ENCODE measurements at places on chromosomes 3 and 15. TPM values are rescaled to one million over a fixed set of nuclear protein-coding genes. Genes with fewer than 3 reads are reported as not detected.

RBM6 gene
- 58.3 TPM for total RNA-seq

TMCO5A gene
- not detected for total RNA-seq

RTP3 gene
- not detected for total RNA-seq

ACOX2 gene
- 12.8 TPM for total RNA-seq

MASP1 gene
- total RNA-seq, result not detected

GOLGA6A gene
- total RNA-seq, result 0.39 TPM

DNA sequence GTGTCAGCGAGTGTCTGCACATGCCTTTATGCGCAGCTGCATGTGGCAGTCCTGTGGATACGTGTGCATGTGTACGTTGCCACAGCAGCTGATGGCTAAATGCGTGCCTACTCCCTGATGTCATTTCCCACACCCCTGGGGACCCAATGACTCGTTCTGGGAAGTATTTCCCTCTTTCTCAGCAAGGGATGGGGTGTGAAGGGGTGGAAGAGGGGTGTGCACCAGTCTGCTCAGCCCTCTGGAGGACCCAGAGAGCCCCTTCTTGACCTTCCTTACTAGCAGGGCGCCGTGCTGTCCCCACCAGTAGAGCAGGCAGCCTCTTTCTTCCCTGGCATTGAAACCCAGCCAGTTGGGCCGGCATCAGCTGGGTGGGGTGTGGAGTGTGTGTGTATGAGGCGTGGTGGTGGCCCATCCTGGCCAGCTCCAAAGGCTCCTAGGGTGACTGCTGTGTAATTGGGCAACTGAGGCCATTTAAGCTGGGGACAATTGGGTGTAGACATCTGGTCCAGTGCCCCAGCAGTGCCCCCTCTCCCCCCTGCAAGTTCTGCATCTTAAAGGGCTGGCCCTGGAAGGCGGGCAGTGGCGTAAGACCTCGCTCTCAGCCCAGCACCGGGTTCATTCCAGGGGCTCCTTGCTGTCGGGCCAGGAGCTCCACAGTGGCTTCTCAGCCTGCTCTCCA, 19.2 kb downstream of the SNX33 start:
- H3K4me3 ChIP-seq, result peak overlapping the region; percentile 13
- peak overlapping the region; percentile 53 for H3K27ac ChIP-seq
- H3K4me1 ChIP-seq, result peaks cover 53% of the 10 kb centered on the region
- DNase-seq, result peak; percentile 91
- H3K27me3 ChIP-seq, result no peaks in the 10 kb centered on the region

DNA sequence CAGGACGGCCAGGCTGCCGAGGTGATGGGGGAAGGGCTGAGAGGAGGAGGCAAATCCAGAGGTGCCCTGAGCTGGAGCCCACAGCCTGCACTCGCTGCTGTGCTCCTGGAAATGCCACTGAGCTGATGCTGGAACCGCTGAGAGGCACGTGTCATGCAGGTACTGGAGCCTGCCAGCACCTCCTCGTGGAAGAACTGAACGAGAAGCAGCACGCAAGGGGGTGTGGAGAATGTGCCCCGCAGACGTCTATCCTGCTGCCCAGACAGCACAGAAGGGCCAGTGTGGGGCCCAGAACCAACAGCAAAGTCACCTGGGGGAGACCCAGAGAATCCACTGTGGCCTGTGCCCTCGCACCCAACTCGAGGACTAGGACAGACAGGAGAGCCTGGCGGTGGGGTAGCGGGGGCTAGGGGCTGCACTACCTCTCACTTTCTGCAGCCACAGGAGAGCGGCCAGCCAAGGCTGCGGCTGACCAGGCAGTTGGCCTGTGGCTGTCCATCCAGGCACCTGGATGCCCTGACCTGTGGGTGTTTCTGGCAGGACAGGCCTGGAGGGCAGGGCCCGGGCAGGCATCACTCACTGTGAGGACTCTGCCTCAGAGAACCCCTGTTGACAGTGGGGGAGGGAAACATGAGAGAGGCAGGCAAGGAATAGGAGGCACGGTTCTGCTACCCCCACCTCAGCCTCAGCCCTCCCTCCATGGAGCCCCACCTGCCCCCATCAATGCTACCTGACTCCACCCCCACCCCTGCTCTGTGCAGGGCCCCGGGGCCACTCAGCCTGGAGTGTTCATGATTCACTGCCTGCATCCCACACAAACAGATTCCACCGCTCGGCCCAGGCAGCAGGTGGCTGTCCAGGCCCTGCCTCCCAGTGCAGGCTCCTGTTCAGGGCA, 213.1 kb downstream of the TBC1D2B start:
- no peak for DNase-seq
- H3K36me3 ChIP-seq, result no peaks in the 10 kb centered on the region
- no peaks in the 10 kb centered on the region for H3K27me3 ChIP-seq
- no peak overlapping the region for H3K27ac ChIP-seq
- no peaks in the 10 kb centered on the region for H3K4me1 ChIP-seq

DNA sequence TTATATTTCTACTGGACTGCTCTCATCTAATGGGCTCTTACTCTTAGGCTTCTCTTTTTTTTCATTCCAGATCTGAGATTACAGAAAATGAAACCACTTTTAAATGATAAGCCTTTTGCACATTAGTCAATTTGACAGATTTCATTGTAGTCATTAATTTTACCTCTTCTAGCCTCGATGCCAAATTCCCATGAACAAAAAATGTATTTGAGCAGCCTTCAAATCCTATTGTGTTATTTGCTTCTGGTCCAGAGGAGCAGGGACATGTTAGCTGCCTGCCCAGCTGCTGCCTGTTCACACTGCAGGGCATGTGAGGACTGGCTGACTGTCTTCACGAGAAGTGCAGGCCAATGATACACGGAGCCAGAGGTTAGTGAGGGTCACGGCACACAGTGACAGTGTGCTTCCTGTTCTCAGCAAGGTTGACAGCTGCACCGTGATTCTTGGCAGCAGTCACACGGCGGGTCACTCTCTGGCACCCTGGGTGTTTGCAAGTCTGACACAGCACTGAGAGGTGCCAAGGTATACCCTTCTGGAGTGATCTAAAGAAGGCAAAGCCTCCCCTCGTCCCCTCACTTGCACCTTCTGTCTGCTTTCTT, 40.8 kb downstream of the KAT2B start:
- no peaks in the 10 kb centered on the region for H3K27me3 ChIP-seq
- no peaks in the 10 kb centered on the region for H3K4me1 ChIP-seq
- H3K36me3 ChIP-seq, result no peaks in the 10 kb centered on the region
- no peak for DNase-seq
- H3K27ac ChIP-seq, result no peak overlapping the region

- H3K4me3 ChIP-seq, result no peak overlapping the region
- no peaks in the 10 kb centered on the region for H3K4me1 ChIP-seq
- H3K27me3 ChIP-seq, result peaks cover 27% of the 10 kb centered on the region
- DNase-seq, result no peak
- H3K27ac ChIP-seq, result no peak overlapping the region
- no peaks in the 10 kb centered on the region for H3K36me3 ChIP-seq
Measured at GRCh38 chr15:88738796-88739195, 64.4 kb upstream of the ACAN start.

- no peak overlapping the region for H3K4me3 ChIP-seq
- H3K27me3 ChIP-seq, result no peaks in the 10 kb centered on the region
- DNase-seq, result no peak
- H3K36me3 ChIP-seq, result peaks cover 6% of the 10 kb centered on the region
Measured at GRCh38 chr3:185940951-185941350, 3.1 kb upstream of the TRA2B start.

GRCh38 chr3:51621091-51621892, 49.8 kb upstream of the TEX264 start:
- no peaks in the 10 kb centered on the region for H3K27me3 ChIP-seq
- no peak overlapping the region for H3K4me3 ChIP-seq
- H3K27ac ChIP-seq, result no peak overlapping the region
- H3K36me3 ChIP-seq, result no peaks in the 10 kb centered on the region
- no peak for DNase-seq
- H3K4me1 ChIP-seq, result no peaks in the 10 kb centered on the region

DNA sequence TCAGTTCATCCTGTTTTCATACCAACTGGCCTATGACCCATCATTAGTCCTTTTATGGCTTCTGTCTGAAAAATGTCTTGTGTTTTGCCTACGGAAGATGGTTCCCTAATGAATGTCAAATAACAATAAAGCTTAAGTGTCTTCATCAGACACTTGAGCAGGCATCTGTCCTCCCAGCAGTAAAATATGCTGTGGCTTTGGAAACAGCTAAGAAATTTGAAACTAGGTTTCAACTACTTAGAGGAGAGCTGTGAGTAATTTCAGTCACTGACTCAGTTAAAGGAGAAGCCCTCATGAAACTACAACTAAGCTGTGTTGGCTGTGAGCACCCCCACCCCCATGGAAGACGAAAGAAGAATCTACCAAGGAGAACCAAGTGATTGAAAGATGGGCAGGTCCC, 409.4 kb upstream of the PPP2R3A start:
- no peaks in the 10 kb centered on the region for H3K4me1 ChIP-seq
- H3K4me3 ChIP-seq, result no peak overlapping the region
- no peak for DNase-seq
- no peak overlapping the region for H3K27ac ChIP-seq

- H3K27me3 ChIP-seq, result no peaks in the 10 kb centered on the region
- no peak for DNase-seq
- no peak overlapping the region for H3K4me3 ChIP-seq
- H3K27ac ChIP-seq, result no peak overlapping the region
- no peaks in the 10 kb centered on the region for H3K36me3 ChIP-seq
Measured at GRCh38 chr3:141094790-141095545, 43.8 kb downstream of the SPSB4 start.

All from HCT116 (cell line).